H7 (cell line): ENCODE measurements at places on chromosomes 4 and X.
A peak's percentile ranks its signal among the peaks of the same experiment; 100 is the strongest.

DNA sequence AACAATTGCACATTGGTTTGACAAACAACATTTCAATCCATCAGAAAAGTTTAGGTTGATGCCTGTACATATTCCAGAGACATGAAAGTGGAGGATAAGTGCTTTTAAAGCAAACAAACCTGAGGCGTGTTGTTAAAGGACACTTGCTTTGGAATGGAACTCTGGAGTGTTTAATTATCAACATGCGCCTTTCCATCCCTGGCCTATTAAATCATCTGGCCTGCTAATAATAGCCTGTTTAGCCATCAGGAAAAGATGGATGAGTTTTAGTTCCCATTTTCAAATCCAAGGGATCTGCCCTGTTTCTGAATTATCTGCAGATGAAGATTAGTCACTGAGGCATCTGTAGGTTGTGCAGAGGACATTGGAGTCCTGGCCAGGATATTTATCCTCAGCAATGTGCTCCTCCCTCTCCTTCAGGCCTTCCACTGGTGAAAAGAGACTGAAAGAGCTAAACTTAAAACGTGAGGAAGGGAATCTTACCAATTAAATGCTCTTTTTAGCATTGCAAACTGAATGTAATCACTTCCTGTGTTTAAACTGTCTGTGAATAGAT, 388.9 kb downstream of the PPARGC1A start:
- no peak for DNase-seq

DNA sequence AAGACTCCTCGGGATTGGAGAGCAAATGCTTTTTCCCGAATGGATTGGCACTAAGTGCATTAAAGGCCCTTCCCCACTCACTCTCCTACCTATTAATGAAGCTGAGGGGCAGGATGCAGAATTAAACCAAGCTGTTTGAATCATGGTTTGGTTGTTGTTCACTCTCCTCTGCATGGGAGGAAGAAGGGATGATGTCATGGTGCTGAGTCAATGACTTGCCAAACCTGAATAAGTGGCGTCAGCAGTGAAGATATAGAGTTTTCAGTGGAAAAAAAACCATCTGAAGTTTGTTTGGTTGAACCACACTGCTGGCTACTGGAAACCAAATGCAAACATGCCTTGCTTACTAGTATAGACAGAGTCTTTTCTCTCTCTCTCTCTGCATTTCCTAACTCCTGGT, 19.8 kb upstream of the ZXDA start:
- DNase-seq, result no peak

- peak; percentile 35 for DNase-seq
Measured at GRCh38 chrX:1928805-1929204, 313.9 kb downstream of the ASMT start.

- no peak for DNase-seq
Measured at GRCh38 chr4:27218013-27218412, 357.4 kb downstream of the STIM2 start.

GRCh38 chr4:137471461-137471860, 60.8 kb downstream of the PCDH18 start:
- no peak for DNase-seq

DNA sequence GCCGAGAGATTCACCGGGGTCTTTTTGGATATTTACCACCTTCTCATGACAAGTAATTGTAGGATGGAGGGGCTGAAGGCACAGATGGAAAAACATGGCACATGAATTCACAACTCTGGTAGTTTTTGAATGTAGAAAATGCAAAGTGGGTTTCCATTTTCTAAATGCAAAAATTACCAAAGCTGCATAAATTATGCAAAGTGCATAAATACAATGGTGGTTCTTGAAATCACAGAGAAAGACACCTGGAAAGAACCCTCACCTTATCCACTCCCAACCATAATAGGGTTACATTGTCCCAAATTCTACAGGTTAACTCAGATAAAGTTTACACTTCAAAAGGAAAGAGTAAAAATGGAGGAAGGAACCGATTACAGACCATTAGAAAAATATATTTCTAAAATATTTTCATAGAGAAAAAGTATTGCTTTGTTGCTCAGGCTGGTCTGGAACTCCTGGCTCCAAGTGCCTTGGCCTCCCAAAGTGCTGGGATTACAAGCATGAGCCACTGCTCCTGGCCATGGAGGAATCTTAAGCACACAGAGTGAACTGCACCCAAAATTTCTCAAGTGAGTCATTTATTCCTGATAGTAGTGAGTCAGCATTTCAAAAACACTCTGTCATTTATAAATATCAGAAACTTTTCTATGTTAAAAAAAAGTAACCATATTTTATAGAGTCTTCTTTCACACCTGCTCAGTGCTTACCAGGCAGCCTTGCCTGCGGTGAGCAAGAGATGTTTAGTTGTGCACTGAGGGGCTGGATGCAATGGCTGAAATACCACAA, 101.4 kb downstream of the FIP1L1 start:
- DNase-seq, result no peak

- DNase-seq, result no peak
Measured at GRCh38 chrX:40644176-40644575, 3.2 kb downstream of the CXorf38 start.

- DNase-seq, result no peak
Measured at GRCh38 chr4:140679576-140679975, 76.6 kb downstream of the TBC1D9 start.

DNA sequence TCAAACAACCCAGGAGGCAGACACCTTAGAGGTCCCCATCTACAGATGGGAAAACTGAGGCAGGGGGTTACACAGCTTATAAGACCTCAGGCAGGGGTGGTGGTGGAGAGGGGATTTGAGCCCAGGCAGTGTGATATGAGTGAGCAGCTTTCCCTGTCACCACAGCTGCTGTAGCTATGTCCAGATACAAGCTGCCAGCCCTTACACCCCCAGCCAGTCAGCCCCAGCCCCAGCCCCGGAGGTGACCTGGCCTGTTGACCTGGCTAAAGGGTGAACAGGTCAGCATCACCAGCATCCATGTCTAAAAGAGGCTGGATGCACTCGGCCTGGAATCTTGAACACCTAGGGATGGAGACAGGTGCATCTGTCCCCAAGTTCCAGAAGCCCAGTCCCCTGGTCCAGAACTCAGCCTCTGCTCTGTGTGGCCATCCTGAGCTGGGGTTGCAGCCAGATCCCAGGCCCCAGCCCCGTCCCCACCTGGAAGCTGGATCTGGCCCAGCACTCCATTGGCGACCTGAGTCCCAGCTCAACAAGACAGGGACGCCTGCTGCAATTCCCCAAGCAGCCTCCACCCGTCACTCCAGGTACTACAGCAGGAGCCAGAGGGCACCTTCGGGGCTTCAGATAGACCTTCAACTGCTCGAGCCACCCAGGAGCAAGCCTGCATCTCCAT, 89.5 kb downstream of the JAKMIP1 start:
- no peak for DNase-seq

GRCh38 chr4:10082459-10083272, 33.9 kb downstream of the WDR1 start:
- DNase-seq, result peak; percentile 43

DNA sequence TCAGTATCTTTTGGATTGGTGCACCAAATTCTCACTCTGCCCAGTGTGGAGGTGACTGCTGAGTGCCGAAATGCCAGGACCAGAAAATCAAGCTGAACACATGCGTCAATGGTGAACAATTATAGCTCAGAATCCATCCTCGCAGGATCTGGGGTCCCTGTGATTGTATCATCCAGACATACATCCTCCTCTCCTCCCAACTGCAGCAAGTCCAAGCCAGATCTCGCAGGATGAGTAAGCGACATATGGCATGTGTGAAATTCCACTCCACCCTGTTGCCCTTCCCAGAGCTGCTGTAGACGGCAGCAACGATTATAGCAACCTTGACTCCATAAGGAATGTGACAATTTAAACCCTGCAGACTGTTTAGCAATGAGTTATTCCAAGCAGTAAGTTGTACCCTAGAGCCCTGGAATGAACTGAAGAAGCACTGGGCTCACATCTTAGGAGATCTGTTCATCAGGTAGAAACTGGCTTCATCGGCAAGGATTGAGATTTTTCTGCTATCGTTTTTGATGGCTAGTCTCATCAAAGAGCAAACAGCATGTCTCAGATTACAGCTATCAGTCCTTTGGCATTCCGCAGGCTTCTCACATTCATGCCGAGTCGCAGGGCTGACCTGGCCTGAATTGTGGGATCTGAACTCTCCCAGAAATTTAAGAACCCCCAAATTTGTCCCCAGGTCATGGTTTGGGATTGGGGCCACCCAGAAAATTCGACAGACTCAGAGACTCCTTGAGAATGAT, 35.5 kb upstream of the SORBS2 start:
- DNase-seq, result no peak

- DNase-seq, result no peak
Measured at GRCh38 chrX:12610079-12610478, 181.1 kb upstream of the PRPS2 start.

DNA sequence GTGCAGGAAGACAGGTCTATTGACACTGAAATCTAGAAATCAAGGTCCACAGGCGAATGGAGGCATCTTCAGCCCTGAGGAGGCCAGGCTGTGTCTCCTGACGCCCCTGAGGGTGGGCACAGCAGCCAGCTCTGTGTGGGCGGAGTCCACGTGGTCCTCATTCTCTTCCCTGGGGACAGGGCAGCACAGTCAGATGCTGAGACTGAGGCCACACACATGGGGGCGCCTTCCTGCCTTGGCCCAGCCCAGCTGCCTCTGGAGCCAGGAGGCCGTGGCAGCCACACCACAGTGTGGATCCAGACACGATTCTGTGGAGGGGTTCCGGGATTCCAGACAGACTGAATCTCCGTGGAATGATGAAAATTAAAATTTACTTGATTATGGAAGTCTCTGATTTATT, 20.8 kb downstream of the FGFR3 start:
- no peak for DNase-seq

GRCh38 chr4:157204634-157205244, 15.8 kb upstream of the GRIA2 start:
- DNase-seq, result peak; percentile 69

DNA sequence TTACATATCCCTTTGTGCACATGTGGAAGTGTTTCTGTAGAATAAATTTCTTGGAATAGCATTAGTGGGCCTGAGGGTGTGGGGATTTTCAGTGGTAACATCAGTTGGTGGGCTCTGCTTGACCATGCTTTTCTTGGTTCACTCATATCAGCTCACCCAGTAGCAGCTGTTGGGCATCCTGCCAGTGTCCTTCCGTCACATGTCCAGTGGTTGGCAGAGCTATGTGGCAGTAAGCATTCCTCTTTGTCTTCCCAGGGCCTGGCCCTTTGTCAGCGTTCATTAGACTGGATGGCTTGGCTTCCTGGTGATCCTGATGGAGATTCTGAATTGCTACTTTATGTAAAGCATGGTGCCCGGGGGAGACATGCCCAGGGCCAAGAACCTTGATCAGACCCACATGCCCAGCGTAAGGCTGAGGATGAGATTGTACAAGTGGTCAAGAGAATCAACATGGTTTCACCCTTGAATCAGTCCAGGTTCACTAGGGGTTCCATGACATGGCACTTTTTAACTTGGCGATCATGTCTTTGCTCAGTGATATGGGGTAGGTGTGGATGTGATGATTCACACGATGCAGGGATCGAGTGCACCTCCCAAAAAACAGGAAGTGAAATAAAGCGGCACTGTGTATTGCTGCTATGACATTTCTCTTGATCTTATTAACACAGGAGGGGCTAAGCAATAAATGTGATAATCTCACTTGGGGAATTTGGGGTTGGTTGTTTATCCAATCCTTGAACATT, 72.1 kb upstream of the IGFBP7 start:
- no peak for DNase-seq

- no peak for DNase-seq
Measured at GRCh38 chr4:152072001-152072485, 311.2 kb upstream of the GATB start.

DNA sequence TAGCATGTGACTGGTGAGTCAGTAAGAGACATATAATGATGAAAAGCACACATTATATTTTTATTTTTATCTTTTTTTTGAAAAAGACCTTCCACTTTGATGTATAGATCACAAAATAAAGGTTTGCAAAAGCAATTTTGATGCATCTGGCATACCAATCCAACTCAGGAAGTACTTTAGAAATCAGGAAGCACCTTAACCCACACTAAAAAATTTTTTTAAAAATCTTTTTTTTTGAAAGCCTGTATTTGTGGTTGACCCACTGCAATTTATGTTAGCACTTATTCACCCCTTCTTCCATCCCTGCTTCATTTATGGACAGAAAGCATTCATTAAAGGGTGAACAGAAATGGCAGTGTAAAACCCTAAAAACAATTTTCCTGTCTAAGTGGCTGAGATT, 16.6 kb downstream of the TMEM255A start:
- DNase-seq, result no peak

DNA sequence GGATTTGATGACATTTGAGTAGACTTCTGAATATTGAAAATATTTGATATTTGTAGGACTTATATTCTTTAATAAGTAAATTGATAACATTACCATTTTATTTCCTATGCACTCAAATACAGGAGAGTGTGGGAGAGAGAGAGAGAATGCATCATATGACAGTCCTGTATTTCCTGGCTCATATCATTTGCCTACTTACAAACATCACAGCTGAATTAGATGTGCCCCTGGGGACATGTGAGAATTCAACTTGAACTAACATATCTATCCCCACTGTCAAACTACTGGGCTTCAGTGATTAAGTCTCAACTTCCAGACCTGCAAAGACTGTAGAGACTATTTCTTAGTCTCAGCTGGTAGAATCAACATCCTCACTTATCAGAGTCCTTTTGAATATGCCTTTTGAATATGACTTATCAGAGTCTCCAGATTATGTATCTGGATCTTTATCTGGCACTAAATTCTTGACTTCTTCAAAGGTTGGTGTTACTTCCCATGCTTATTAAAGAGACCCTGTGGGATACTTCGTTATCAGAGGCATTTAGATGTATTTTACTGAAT, 75.5 kb downstream of the PABPC4L start:
- no peak for DNase-seq

DNA sequence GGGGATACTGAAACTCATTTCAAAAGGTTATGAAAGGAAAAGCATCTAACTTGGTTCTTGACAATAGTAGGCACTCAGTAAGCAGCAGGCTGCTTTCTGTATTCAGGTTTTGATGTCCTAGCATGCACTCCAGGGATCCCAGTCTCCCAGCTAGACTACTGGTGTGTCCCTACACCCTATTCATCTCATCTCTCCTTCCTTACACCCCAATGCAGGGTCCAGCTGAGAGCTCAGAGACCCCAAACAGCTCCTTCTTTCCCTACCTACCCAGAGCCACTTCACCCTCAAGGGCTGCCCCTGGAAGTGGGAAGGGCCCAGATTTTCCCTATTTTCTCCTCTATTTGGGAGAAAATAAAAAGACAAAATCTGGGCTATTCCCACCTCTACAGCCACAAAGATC, 1.6 kb upstream of the EFNB1 start:
- DNase-seq, result no peak

DNA sequence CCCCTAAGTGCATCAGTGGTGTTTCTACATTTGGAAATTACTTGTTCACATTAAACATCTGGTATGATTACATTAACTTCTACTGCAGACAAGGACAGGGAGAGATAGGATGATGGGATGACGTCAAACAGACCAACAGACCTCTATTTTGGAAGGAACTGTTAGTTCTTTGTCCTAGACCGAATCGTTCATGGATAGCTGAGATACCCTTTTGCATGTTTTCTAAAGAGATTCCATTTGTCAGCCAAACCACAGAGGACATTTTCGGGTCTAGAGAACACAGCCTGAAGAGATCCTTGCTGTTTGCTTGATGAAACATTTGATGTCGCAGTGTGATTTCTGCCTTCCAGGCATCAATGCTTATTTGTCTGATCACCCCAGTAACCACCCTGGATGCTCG, 27.7 kb downstream of the CHST7 start:
- DNase-seq, result no peak
